ENCODE measurements at places on chromosomes 12 and 14.

- no peak for DNase-seq
These were observed 175.4 kb downstream of the SLC25A21 start for GRCh38 chr14:36996857-36997590.

DNA sequence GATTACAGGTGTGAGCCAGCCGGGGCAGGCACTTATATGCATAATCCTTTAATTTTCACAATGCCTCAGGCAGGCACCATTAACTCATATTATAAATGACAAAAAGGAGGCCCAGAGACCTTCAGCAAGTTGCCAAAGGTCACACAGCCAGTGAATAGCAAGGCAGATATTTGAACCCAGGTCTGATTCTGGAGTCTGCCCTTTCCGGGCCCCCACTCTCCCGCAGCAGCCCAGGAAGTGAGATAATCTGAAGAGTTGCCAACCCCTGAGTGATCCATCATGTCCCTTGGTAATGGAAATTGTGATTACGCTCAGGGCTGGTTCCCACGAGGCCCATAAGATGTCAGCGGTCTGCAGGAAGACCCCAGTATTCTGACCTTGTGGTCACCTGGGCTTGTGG is 95.3 kb upstream of the MED13L start:
- no peak for DNase-seq

DNA sequence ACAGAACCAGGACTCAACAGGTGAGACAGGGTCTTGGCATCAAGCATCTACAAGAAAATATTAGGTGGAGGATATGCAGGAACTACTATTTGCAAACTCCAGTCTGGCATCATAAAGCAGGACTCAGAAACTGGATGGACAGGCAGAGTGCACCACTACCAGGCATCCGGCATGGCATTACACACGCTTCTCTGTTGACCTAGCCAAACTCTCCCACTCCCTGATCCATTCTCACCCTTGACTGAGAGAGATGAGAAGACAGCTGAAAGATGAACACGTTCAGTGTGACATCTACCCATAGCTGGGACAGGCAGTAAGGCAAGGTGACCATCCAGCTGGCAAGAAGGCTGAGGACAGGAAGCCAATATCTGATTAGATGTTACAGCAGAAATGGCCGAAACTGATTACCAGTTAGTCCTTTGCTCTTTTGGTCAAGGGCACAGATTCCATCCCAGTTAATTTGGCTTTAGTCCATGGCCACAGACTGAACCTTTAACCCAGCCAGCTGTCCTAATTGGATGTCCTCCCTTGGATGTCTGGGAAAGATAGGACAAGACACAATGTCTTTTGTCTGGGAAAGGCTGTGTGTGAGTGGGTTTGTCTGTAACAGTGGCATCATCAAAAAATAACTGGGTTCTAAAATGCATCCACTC is 71.6 kb downstream of the BBS10 start:
- DNase-seq = no peak

DNA sequence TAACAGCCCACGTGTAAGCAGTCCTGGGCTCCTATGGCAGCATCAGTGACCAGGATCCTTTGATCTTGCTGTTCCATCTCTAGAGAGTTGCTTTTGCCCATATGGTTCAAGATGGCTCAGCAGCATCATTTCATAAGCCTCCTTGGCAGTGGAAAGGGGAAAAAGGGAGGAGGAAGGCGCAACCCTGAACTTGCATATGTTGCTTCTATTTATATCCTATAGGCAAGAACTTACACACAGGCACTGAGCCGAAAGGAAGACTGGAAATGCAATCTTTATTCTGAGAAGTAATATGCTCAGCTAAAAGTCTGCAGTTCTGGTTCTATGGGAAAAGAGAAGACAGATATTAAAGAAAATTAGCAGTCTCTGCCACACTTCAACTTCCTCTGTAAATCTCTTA is 167.7 kb upstream of the PLXNC1 start:
- DNase-seq = no peak

DNA sequence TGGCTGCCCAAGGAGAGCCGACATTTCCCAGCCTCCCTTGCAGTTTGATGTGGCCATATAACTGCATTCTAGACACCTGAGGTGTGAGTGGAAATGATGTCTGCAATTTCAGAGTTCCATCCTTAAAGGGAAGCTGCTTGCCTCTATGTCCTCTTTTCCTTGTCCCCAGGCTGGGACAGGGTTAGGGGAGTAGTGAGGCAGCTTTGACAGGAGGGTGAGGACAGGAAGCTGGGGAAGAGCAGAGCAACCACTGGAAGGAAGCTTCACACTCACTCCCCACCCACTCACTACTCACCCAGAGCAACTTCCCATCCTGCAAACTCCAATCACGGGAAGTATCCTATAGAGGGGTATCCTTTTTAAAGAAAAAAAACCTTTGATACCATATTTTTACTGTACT is 28.9 kb upstream of the LTA4H start:
- no peak for DNase-seq

DNA sequence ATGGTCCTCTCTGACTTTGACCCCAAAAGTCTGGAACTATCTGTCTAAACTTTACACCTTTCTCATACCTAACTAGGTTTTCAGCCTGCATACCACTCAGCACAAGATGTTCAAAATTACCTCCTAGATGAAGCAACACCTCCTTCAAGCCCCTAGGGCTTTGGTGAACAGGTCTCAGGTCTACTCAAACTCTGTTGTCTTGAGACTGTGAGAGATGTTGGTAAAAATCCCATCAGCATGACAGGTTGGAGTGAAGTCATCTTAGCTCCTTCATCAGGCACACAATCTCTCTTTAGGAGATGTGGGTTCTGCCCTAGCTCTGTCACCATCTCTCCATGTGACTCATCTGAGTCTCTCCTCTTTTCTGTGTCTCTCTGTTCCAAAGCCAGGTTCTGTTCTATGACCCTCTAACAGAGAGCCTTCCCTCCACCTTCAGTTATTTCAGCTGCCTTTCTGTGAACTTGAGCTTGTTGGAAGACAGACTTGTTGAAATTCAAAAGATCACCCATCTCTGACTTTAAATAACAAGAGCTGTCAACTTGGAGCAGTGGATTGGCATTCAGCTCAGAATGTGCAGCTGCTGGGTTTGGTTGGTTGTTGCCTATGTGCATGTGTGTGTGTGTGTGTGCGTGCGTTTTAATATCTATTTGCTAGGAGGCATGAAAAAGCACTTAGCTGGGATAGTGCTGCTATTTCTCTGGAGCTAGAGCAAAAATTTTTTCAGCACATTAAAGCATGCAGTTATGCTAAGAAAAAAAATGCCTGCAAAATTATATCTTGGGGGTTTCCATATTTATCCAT is 130.7 kb downstream of the CRACR2A start:
- no peak for DNase-seq

DNA sequence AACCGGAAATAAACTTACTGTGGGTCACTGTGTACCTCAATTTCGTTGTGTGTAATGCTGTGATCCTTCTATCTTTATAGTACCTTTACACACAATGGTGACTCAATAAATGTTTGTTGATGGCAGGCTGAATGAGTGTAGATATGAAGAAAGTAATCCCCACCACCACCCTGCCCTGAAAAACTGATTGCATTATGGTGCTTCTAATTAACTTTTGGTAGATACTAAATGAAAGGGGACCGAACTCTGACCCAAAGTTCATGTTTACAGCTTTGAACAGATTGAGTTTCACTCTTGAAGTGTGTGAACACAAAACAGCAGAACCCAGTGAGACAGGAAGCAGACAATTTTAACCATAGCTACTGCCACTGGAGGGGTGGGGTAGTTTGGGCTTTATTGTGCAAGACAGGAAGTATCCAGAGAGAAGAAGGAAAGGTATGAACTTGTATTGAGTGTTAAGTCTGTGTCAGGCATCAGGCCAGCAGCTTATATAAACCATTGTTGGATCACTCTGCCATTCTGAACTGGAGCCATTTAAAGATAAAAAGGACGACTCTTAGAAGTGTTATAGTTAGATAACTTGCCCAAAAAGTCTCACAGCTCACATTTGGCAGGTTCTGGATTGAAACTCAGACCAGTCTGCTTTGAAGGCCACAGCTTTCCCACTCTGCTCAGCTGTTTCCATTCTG is 197.0 kb upstream of the AMIGO2 start:
- DNase-seq = peak; percentile 73

GRCh38 chr12:23399402-23399933 is 550.0 kb downstream of the SOX5 start:
- DNase-seq = no peak

DNA sequence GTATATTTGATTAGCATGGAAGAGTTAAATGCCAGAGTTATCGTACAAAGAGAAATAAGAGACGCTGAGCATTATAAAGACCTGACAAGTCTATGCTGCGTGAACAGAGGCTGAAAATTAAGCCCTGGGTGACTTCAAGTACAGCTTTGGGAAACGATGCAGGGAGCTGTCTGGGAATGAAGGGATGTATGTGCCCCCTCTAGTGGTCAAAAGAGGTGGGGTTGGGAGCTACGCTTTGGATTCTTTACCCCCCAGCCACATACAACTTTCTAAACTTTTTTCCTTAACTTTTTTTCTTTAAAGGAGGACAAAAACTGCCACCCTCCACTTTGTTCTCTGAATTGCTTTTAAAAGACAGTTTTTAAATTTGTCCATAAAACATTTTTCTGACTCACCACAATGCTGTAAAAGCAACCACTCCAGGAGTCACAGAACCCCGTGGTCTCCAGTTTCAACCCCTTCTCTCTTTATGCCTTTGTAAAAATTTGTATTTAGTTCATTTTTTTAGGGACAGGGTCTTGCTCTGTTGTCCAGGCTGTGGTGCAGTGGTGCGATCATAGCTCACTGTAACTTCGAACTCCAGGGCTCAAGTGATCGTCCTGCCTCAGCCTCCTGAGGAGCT is 59.4 kb downstream of the ZNF664 start:
- peak; percentile 66 for DNase-seq

GRCh38 chr14:87756661-87757060 is 236.3 kb downstream of the GALC start:
- no peak for DNase-seq

DNA sequence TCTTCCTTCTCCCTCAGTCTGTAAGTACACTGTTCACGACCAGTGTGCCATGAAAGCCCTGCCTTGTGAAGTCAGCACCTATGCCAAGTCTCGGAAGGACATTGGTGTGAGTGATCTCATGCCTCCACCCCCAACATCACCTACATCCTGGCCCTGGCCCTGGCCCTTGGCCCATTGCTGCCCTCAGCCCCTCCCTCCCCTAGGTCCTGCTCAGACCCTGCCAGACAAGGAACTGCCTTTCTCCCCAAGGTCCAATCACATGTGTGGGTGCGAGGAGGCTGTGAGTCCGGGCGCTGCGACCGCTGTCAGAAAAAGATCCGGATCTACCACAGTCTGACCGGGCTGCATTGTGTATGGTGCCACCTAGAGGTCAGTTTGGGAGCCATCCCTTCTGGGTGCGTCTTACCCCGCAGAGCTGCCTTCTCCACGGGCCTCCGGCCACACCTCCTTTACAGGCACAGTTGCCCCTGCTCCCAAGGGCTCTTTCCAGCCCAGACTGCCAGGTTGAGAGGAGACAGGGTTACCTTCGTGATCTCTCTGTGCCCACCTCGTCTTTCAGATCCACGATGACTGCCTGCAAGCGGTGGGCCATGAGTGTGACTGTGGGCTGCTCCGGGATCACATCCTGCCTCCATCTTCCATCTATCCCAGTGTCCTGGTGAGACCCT is 9.2 kb downstream of the DGKA start:
- DNase-seq = peak; percentile 93

DNA sequence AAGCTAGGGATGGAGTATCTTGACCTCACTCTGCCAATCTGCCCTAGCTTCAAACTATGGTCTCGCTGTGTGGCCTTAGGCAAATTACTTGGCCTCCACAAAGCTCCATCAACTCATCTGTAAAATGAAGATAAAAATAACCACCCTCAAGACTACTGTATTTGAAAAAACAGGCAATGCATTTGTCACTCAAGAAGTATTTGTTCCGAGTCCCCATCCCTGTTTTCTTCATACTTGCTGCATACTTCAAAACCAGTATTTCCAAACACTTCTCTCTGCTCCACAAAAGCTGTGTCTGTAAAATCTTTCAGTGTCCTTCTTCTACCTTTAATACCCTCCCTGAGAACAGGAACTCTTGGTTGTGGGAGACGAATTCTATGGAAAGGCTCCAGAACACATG is 47.9 kb downstream of the GTF2A1 start:
- DNase-seq = no peak

- DNase-seq = no peak
These were observed 96.6 kb upstream of the G2E3 start for GRCh38 chr14:30462358-30462757.

All from ureter (tissue), 1 donor.